ENCODE measurements at places on chromosomes 6 and 20.

DNA sequence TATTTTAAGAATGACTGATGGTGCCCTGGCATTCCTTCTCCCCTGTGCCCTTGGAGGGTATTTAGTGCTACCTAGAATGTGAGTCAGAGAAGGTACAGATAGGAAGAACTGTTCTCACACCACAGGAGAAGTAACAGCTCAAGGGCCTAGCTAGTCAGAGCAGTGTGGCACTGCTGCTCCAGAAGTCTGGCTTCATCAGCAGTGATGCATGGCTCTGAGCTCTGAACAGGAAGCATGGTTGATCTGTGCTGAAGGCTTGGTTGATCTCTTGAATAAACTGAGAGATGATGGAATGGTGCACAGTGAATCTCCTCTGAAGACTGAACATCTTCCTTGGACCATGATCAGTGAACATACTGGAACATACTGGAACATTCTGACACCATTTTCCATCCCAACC is 425.3 kb upstream of the SLC35B3 start:
- no peak for DNase-seq

DNA sequence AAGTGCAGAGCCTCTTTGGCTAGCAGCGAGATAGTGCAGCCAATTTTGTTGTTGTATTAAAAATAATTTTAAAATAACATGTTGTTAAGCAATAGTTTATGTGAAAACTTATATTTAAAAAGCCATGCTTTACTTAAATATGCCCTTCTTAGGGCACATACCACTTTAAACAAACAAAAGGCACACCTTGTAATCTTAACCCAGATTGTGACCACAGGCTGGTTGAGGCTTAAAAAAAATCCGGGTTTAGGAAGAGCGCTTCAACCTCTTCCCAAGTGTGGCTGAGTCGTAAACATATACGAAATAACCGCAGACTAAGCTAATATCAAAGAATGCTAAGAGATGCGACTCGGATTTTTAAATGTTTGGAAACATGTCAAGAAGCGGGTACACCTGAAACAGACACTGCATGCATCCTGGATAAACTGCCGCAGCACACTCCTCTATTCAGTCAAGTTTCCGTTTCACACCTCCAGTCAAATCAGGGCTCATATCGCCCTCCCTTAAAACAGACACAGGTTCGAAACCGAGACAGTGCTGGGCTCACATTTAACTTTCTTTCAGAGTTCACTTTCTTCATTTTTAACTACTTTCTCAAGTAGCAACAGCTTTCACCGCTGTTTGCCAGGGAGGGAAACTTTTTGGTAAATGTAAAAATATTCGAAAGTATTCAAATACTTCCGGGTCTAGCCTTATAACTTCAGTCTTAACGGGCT is 1.5 kb downstream of the DEK start:
- no peak for DNase-seq

DNA sequence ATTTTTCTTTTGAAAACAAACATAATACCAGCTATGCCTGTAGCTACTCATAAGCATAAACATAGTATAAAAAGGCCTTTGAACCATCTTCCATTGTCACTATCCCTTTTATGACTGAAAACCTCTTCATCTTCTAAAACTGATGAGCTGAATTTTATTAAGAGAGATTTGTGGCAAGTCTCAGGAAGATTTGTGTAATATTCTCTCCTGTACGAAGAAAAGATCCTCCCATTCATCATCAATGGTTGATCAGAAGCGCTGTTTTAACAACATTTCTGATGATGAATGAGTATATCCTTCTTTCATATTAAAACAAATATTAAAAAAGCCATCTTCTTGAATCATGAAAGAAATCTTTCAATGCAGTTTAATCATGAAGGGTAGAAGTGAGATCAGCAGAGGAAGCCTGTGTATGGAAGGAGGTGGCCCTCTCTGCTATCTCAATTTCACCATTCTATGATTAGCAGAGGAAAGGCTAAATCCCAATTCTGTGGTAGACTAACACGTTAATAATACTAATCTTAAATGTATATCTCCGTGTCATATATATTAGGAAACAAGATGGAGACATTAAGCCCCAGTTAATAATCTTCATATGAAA is 430.2 kb downstream of the FRK start:
- no peak for DNase-seq

DNA sequence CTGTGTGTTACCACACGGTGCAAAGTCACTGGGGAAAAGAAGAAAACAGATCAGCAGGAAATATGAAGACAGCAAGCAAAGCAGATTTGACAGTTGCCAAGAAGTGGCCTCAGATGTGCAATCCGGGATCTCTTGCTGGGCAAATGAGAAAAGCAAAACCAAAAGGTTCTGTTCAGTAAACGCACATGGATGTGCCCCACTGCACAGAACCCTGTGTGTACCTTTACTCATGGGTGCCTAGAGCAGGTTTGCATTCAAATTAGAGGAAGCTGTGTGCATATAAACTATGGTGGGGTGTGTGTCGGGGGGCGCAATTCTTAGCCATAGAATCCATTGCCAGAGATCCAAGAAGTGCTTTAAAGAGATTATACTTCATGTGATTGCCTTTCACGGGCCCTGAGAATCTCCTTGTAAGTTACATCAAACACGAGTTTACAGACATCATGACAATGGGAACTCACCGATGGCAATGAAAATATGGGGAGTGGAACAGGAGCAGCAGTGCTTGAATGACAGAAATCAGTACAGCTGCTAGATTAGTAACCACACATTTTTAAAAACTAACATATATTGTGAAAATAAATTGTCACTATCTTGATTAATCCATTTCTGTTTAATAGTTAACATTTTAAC is 154.3 kb downstream of the ADGRG6 start:
- no peak for DNase-seq

- no peak for DNase-seq
Measured at GRCh38 chr6:155381673-155382337, 67.5 kb upstream of the TFB1M start.

DNA sequence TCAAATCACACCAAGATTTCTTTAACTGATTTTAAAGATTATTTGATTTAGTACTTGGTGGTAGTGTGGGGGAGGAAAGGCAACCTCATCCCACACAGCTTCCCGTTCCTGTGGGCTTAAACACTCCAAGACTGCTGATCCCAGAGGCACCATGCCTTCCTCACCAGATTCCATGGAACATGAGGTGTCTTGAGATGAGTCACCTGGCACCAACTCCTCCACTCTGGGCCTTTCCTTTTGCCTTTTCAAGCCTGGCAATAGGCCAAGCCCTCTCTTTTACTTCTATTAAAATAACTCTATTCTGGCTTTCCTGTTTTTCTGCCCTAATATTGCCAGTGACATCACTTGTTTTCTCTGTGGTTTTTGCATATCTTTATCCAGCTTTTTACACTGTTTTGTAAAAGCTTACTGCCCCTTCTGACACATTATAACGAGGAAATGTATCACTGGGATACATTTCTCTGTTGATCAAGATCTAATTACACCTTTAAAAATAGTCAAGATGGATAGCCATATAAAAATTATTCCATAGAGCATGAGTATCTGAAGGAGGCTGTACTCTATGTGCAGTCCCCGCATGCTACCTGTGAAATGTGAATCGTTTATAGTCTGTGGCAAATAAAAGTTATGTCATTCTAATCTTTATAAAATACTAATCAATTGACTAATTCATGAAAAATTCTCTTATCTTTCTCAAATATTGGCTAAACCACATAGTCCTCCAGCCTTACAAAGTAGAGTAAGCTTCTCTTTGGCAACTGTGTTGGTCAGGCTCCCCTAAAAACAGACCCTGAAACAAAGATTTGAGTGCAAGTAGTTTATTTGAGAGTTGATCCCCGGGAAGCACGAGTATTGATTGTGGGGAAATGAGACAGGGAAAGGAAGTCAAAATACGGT is 257.8 kb upstream of the KCNQ5 start:
- DNase-seq = no peak

GRCh38 chr6:143718472-143718871 is 40.7 kb downstream of the PHACTR2 start:
- DNase-seq = no peak

- DNase-seq = no peak
Measured at GRCh38 chr6:11324453-11325015, 92.1 kb upstream of the NEDD9 start.

Measured in KG1 (cell line).